ENCODE measurements at places on chromosomes 1 and 21.

GRCh38 chr1:241942738-241943137 lies 14.8 kb upstream of the BECN2 start:
- no peak for DNase-seq

DNA sequence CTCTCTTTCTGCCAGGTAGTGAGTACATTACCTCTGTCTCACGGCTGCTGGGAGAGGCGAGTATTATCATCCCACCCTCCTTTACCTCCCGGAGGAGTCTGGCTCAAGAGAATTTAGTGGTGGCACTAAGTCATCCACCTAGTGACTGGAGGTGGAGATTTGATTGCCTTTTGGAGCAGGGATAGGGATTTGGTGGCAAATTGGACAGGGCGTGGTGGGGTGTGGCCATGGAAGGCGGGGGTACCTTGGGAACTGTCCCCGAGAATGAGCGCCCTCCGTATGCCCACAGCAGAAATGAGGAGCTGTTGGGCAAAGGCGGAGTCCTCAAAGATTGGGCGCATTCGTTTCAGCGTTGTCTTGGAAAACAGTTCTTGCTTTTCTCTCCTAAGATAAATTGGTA lies 32.1 kb upstream of the HMGN1 start:
- no peak for DNase-seq

DNA sequence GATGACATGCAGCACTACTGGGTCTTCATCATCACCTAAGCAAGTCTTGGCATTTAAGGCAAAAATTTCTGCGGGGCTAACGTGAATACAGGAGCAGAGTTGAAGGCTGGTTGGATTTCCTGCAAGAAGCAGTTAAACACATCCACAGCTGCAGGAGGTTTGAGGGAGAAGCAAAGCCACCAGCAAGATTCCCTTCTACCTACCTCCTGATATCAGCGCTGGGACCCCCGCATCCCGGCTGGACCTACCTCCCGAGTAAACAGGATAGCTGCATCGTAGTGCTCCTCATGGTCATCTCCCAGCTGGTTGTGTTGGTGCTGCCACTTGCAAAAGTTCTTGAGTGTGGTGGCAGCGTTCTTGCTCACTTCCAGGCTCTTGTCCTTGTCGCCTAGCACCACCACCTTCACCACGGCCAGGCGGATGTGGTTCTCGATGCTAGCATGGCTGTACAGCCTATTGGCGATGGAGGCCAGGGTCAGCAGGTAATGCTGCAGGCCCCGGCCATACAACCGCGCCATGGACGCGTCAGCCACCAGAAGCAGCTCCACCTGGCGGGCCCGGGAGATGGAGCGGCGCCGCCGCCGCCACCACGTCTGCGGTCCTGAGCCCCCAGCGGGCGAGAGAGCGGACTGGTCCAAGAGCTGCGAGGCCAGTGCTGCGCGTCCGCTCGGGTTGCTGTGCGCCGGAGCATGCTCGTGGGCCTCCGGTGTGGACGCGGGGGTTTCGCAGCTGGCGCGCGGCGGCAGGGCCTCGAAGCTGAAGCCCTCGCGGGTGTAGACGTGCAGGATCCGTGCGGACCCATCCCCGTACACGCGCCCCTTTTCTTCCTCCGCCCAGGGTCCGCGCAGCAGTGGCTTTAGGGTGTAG lies 1.6 kb downstream of the ADAMTS5 start:
- peak; percentile 41 for DNase-seq

GRCh38 chr21:37193006-37193405 lies 74.1 kb downstream of the VPS26C start:
- DNase-seq, result no peak

DNA sequence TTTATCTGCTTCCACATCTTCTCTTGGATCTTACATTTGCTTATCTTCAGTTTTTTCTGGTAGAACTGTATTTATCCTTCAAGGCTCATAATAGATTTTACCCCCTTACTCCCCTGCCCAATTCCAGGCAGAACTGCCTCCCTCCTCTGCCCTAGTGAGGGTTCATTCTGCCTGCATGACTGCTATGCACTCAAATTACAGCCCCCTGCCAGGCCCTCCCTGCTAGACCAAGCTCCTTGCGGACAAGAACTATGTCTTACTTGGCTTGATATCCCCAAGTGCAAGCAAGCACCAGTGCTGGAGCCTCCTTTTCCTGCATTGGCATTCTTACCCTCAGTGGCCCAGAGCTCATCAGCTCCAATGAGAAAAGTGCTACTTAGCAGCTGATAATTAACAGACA lies 18.1 kb downstream of the MAPKAPK2 start:
- DNase-seq, result no peak

GRCh38 chr1:228496084-228496483 lies 8.9 kb downstream of the RNF187 start:
- DNase-seq, result no peak

- no peak for DNase-seq
Measured at GRCh38 chr1:15296585-15297321, 49.7 kb downstream of the FHAD1 start.

GRCh38 chr1:228275179-228275429 lies 67.3 kb downstream of the OBSCN start:
- DNase-seq, result no peak

- peak; percentile 87 for DNase-seq
Measured at GRCh38 chr1:43348809-43349593, 9.8 kb upstream of the CDC20 start.

DNA sequence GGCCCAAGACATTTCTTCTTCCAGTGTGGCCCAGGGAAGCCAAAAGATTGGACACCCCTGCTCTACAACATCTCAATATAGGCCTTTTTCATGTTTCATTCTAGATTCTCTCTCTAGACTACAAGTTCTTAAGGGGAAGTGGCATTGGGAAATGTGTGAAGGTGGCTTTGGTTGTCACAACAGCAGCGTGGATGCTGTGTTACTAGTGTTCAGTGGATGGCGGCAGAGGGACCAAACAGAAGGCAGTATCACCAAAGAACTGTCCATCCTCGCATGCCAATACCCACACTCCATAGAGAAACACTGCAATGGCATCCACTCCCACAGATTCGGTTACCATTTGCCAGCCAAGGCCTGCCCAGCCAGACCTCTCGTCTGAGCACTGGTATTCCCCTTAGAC lies 24.3 kb upstream of the IFNAR2 start:
- DNase-seq, result no peak

DNA sequence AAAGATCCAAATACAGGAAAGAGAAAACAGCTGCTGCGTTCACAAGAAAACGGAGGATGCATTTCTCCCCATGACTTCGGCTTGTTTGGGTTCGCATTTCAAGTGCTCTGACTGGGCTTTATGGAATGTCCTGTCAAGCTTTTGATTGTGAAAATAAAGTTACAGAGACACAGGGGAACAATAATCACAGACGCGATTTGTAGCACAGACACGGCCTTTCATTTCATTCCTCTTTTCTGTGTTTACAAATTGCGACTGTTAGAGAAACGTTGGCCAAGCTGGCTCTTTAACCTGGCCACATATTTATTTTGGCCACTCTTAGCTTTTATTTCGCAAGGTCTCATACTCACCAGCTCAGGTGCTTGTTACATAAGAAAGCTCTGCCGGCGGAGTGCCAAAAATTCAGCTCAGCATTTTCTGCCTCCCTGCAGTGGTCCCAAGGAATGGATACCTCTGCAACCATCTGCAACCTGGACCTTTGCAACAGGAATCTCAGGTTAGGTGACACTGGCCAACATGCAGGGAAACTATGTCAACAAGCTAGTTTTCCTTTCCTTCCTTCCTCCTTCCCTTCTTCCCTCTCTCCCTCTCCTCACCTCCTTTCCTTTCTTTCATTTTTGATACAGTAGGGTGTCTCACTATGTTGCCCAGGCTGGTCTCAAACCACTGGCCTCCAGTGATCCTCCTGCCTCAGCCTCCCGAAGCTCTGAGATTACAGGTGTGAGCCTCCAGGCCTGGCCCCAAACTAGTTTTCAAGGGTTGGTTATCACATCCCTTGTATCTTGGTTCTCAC lies 58.2 kb upstream of the SLC45A1 start:
- no peak for DNase-seq

- DNase-seq, result no peak
Measured at GRCh38 chr1:22517956-22518355, 45.3 kb upstream of the EPHA8 start.

DNA sequence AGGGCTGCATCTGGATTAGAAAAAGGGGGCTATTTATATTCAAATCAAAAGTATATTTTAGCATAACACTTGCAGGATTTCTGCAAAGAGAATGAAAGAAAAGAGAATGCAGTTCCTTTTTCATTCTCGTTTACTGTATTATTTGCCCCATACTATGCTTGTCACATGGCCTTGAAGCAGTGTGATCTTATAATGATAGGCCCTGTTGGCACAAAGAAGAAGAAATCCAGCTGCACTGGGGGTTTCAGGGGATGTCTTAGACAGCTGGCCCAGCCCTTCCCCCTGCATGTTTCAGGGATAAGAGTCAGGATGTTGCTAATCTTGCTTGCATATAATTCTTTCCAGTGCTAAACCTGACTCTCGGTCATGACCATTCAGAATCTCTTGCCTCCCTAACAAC lies 369.5 kb downstream of the SEC16B start:
- no peak for DNase-seq

DNA sequence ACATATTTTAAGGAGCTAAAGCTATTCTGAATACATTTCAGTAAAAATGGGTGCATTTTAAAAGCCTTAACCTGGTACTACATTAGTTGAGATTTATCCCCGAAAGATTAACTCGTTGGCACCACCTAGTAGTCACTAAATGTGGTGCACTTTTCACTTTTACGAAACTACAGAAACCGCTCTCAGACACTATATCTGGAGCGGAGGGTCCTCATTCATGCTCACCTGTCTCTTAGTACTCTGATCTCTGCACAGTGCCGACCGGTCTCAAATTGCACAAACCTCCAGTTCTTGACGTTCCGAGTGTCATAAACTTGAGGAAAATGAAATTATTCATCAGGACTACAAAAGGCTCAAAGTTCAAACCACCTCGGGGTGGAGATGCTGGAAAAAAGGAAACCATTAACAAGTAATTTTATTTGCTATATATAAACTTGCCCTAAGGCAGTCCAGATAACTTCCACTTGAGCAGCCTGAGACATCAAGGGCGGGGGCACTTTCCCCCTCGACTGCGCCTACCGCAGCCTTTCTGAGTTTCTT lies 722 bp downstream of the LZIC start:
- DNase-seq, result no peak

DNA sequence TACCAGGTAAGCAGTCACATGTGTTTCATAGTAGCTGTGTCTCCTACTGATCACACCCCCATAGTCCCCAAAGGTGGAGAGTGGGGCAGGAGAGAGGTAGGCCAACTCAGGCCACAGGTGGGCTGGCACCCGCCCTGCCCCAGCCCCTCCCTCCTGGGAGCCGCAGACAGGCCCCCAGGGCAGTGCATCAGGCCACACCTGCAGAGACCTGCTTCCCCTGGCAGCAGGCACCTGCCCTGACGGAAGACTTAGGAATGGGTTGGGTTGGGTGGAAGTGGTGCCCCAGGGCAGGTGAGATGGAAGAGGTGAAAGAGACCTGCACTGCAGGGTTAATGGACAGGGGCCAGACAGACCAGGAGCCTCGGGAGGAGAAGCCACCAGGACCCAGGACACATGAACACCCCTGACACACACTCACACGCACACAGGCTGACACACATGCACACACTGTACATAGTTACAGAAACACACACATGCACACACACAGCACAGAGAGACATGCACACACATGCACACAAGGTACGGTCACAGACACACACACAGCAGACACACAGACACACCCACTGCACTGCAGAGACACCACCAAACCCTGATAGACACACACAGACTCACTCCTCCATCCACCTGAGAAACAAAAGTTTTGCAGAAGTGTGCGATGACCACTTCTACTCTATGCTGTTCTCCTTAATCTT lies 1.7 kb upstream of the COL18A1 start:
- no peak for DNase-seq

GRCh38 chr1:192151176-192151575 lies 7.1 kb upstream of the RGS18 start:
- no peak for DNase-seq

DNA sequence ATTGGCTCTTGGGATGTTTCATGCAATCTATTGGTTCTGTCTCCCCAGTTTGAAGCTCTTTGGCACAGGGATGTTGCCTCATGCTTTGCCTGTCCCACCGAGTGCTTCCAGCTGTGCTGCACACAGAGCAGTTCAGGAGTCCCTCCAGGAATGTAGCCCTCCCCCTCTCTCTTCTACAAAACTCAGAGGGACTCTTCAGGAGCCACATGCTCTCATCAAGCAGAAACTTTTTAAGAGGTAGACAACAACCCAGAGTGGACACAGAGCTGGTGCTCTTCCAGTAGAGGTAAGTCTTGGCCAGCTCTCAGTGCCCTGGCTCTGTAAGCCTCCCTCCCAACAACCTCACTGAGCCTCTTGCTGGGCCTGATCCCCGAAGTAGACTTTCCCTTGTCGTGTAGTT lies 11.6 kb upstream of the ZNF697 start:
- DNase-seq, result no peak

- DNase-seq, result no peak
Measured at GRCh38 chr1:86775395-86775794, 71.0 kb downstream of the SH3GLB1 start.

GRCh38 chr1:46719689-46720088 lies 775 bp upstream of the EFCAB14 start:
- no peak for DNase-seq

- no peak for DNase-seq
Measured at GRCh38 chr1:201945863-201946223, 505 bp downstream of the LMOD1 start.

- DNase-seq, result peak; percentile 83
Measured at GRCh38 chr1:26993237-26994019, at the start of gene TRNP1. Gene TRNP1, plus strand, starts transcription at chr1:26993692. Its CDS starts 95 bp downstream, at chr1:26993787.

- DNase-seq, result no peak
Measured at GRCh38 chr1:173038875-173039554, 11.7 kb downstream of the TNFSF18 start.

GRCh38 chr21:31425138-31425537 lies 81.1 kb upstream of the TIAM1 start:
- no peak for DNase-seq

DNA sequence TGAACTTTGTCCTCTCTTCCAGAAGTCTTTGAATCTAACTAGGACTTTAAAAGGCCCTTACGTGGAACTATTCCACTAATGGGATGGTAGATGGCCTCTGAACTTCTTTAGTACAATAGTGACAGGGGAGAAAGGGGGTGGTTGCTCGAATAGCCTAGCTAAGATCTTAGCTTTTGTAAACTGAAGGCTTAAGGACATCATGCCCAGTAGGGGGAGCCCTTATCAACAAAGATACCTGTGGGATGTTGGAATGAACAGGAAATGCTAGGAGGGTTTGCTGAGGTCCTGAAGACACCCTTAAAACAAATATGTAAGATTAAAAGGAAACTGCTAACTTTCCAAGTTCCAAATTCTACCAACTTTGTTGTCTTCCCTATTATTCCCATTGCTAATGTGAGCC lies 33.2 kb downstream of the NHLH2 start:
- no peak for DNase-seq

- DNase-seq, result peak; percentile 63
Measured at GRCh38 chr1:36175137-36176095, 19.5 kb downstream of the MAP7D1 start.

- DNase-seq, result no peak
Measured at GRCh38 chr1:83927061-83927460, 71.9 kb downstream of the TTLL7 start.

- DNase-seq, result no peak
Measured at GRCh38 chr1:201928266-201928665, 18.1 kb downstream of the LMOD1 start.

GRCh38 chr21:42586406-42586805 lies 67.0 kb upstream of the PDE9A start:
- no peak for DNase-seq

Data from posterior cingulate gyrus (tissue), 11 donors.